ENCODE measurements at places on chromosomes 11 and 22.

DNA sequence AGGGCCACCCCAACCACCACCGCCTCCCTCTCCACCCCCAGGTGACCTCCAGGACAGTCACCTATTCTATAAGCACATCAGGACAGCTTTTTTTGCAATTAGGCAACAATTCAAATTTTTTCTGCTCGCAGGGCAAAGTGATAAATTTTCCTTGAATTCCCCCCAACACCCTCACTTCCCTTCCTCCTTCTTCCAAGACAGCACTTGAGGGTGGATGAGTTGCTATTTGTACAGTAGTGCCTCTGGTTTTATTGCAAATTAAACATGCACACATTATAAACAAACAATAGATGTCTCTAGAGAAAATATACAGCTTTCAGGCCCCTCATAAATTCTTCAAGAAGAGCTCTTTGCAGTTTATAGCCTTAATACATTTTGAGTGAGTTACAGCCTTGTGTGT, 80.9 kb upstream of the USP47 start:
- DNase-seq, result no peak

GRCh38 chr11:3222003-3222855, 3.6 kb upstream of the MRGPRG start:
- DNase-seq, result no peak

DNA sequence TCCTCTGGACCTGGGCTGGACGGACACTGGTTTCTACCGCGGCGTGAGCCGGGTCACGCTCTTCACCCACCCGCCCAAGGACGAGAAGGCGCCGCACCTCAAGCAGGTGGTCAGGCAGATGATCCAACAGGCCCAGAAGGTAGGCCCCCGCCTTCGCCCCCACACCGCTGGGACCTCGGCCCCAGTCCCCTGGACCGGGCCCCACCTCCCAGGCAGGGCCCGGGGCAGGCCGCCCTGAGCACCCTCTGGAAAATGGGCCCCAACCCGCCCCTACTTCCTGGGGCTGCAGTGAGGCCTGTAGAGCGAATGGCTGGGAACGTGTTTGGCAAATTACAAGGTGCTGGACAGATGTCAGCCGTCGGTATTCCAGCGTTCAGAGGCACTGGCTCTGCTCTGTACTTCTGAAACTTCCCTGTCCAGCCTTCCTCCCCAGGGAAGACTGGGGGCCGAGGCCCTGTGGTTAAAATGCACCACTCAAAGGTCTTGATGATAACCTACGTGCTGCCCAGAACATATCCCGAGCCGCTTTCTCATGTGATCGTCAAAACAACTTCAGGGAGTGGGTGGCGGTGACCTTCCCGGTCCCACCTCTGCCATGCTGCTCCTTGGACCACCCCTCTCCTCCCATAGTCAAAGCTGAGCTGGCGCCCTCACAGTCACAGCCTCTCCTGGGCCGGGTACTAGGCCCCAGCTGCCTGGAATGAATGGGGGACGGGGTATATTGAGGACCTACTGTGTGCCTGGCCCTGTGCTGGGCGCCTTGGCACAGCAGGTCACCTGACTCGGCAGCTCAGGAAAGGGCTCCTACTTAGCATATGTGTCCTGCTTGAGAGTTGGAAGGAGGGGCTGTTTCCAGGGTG, 869 bp downstream of the FAM83F start:
- DNase-seq, result no peak

DNA sequence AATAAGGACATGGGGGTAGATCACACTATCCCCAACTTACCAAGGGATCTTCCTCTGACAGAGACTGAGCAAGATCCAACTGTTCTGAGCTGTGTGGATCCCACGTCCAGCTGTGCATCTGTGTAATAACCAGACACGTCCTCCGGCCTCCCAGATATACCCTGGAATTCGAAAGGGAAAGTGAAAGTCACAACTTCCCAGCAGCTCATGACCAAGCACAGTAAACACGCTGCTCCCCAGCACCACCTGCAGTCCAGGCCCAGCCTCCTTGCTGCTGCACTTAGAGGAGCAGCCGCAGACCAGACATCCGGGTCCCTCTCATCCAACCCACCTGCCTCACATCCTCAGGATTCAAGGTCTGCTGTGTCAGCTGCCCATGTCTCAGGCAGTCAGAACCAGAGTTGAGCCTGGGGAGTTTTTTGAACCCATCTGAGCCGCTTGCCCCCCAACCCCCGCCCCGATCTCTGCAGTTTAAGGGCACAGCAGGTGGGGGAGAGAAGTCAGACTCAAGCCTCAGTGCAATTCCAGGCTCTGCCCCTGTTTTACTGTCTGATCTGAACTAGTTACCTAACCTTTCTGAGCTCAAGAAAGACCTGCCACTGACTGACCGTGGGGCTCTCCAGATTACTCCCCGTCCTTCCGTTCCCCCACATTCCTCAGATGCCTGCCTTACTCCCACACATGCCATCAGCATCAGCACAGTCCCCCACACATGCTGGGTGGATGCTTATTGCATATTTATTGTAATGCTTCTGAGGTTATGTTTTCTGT, at the start of gene APOL2:
APOL2 (minus strand) TSS at position 127 of the 771 bp plus-strand sequence. CDS start 6,365 bp downstream, outside the sequence.
- DNase-seq, result peak; percentile 96

- DNase-seq, result no peak
Observed at GRCh38 chr11:57207168-57207567, 25.4 kb downstream of the LRRC55 start.

- DNase-seq, result no peak
Observed at GRCh38 chr11:125364121-125364826, 131.8 kb downstream of the FEZ1 start.

DNA sequence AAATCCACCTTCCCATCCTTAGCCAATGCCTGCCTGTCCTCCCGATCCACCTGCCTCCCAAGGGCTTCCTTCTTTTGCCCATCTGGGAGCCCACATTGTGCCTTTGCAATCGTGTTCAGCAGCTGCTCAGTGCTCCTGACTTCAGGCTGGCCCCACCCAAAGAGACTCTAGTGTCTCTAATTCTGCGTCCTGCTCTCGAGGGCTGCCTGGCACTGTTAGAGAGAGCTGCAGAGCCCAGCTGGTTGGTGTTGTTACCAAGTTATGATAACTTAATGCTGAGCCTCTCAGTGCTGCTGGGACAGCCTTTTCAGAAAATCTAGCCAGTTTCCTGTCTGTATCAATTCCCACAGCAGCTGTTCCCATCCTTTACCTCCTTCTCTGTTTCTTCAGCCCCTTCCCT, 69.1 kb downstream of the MICAL2 start:
- DNase-seq, result no peak

GRCh38 chr22:26756675-26757293, 99.4 kb downstream of the MIAT start:
- peak; percentile 68 for DNase-seq

DNA sequence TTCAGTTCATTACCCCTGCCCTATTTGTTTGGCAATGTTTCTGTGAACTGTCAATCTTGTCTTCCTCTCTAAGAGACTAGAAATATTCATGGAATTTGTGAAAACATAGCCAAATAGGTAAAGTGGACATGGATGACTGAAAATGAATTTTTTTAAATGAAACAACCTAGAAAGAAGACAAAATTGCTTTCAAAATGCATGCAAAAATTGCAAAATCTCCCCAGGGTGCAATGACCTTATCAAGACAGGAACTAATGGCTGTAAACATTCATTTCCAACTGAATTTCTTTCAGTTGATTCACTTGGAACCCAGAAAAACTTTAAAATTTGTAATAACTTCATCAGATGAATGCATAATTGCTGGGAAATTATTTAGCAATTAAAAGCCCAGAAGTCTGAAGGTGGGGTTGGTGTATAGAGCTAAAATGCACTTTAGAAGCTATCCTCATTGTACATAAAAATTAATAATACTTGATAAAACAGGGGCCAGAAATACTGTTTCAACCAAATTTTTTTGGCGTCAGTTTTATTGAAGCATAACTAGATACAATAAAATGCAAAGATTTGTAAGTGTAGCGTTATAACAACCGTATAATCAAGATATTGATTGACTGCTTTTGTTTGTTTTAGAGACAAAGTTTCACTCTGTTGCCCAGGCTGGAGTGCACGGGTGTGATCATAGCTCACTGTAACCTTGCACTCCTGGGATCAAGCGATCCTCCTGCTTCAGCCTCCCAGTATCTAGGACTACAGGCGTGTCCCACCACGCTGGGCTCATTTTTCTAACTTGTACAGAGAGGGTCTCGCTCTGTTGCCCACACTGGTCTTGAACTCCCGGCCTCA, 27.6 kb upstream of the SLC35C1 start:
- DNase-seq, result no peak

DNA sequence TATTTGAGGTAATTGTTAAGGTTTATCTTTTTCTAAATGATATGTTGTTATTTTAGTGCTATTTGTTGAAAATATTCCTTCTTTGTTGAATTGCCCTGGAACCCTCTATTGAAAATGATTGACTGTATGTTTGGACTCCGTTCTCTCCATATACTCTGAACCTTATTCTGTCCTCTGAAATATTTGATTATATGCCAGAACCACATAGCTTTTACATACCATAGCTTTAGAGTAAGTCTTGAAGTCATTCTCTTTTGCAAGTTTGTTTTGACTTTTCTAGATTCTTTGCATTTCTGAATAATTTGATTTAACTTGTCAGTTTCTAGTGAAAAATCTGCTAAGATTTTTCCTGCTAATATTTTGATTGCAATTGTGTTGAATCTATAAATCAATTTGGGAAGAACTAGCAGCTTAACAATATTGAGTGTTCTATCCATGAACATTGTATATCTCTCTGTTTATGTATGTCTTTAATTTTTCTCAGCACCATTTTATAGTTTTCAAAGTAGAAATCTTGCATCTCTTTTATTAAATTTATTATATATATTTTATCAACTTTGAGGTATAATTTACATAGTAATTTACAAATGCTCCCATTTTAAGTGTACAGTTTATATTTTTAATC, 51.7 kb upstream of the PITPNB start:
- DNase-seq, result no peak

GRCh38 chr11:41190437-41191082, 268.9 kb downstream of the LRRC4C start:
- DNase-seq, result no peak
